AML-193 (cell line): ENCODE measurements at places on chromosomes 12 and 14.
A peak's percentile ranks its signal among the peaks of the same experiment; 100 is the strongest.

DNA sequence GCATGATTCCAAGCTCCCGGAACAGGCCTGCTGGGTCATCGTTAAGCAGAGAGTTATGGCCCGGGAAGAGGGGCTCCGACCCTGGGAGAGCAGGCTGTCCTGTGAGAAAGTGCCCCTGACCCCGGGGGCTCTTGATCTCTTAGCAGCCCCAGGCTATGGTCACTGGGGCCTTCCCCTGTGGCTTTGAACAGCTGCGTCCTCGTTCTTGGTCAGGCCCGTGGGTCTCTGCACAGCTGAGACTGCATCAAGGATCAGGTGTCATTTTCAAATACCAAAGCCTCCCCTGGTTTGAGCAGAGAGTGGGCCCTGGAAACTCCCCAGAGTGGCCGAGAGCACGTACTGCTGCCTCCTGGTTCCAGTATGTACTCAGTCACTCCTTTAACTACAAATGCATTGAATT lies 114.8 kb downstream of the ESRRB start:
- DNase-seq: no peak

- DNase-seq: no peak
These were observed 30.8 kb upstream of the AKAP5 start for GRCh38 chr14:64434528-64434927.

DNA sequence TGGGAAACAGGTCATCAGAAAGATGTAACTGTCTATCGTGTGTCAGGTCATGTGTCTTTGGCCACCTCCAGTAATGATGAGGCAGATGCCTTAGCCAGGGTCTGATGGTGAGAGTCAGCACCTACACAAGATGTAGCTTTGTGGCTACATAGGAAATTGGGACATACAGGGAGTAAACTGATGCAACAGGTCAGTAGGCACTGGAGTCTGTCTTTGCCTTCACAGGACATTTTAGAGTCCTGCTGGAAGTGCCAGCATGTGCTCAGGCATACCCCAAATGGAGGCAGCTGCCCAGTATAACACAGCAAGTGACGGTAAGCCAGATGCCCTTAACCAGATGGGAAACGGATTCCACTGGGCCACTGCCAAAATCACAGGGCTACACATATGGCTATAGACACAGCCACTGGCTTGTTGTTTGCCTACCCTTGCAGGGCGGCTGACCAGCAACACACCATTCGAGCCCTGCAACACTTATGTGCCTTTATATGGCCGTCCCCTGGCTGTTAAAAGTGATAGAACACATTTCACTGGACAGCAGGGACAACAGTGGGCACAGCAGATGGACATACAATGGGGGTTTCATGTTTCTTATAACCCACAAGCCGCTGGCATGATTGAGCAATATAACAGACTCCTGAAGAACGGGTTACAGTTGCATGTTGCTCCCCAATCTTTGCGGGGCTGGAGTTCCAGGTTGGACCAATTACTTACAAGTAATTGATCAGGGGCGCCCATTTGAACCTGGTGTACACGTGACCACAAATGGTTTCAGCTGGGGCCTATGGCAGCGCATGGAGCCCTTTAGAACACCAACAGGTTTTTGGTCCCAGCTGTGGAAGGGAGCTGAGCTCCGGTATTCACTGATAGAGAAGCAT lies 12.9 kb upstream of the RNASE12 start:
- no peak for DNase-seq

DNA sequence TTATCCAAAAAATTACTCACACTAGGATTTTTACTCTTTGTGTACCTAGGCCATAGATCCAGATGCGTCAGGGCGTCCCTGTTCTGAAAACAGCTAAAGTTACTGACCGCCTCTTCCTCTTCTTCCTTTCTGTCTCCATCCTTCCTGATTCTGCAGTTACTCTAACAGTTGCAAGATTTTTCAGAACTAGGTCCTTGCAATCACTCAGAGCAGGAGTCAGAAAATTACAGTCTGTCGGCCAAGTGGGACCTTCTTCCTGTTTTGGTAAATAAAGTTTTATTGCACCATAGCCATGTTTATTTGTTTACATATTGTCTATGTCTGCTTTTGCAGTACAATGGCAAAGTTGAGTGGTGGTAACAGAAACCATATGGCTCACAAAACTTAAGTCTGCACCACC lies 25.6 kb upstream of the FGF6 start:
- DNase-seq: no peak

DNA sequence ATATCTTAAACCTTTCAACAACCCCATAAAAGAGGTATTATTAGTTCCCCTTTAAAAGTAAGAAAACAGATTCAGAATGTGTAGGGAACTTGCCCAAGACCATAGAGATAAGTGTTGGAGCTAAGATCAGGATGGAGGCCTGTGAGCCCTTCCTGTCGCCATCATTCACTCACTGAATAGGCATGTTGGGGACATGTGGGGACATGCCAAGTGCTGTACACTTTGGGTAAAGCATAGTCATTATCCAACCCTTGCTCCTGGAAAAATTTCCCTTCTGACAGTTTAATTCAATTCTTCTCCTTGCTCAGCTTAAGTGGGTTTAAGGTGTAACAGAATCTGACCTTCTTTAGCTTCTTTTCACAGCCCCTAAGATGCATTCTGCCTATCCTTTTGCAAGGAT lies 28.0 kb upstream of the C12orf42 start:
- no peak for DNase-seq

DNA sequence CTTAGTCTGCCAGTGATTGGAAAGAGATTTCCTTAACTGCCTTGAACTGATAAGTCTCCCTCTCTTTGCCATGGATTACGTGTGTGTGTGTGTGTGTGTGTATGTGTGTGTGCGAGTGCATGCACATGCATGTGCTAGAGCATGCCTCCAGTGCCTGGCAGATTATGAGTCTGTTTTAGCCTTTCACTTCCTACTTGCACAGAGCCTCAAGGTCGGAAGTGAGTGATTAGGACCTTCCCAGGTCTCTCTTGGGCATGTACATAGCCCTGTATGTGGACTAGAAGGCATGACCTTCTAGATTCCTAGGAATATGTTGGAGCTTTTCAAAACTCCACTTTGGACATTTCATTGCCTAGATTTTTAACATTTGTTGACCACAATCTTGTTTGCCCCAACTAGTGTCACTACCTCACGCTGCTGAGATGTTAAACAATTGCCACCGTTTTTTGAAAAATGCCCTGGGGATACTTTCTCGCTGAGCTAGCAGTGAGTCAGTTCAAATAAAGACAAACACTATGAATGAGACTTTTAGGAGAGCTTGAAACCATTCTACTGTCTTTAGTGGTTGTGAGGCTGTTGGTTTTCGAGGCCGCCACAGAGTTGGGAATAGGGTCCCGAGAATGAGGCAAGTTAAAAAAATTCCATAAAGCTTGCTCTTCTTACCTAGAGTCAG lies 28.2 kb downstream of the KIAA0586 start:
- no peak for DNase-seq

GRCh38 chr12:87096082-87096585 lies 839.9 kb upstream of the MGAT4C start:
- no peak for DNase-seq

- no peak for DNase-seq
These were observed 216.0 kb upstream of the PELI2 start for GRCh38 chr14:55902241-55902640.

- DNase-seq: no peak
These were observed 75.0 kb downstream of the BICD1 start for GRCh38 chr12:32181498-32182175.

DNA sequence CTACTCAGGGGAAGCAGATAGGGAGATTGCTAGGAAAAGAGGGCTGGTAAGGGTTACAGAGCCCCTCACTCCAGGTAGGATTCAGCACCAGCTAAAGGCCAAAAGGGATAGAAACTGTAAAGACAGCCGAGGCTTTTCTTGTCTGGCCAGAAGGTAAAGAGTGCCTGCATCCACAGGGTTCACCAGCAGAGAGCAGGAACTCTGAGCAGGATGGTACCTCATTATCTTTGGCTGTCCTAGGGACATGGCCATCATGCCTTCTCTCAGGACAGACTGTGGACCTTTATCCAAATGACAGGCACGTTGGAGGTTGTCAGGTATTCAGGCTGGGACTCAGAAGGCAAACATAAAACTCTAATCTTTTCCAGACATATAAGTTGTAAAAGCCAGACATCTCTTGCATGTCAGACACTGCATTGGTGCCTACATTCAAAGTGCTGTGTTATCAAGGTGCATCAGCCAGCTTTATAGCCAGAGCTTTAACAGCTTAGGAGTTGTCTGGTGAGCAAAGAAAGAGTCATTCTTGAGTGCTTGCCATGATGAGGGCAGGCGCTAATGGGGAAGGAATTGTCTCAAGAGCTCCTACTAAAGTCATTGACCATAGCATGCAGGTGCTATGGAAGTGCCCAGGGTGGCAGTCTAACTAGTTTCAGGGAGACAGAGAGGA lies 89.5 kb downstream of the PELI2 start:
- no peak for DNase-seq

DNA sequence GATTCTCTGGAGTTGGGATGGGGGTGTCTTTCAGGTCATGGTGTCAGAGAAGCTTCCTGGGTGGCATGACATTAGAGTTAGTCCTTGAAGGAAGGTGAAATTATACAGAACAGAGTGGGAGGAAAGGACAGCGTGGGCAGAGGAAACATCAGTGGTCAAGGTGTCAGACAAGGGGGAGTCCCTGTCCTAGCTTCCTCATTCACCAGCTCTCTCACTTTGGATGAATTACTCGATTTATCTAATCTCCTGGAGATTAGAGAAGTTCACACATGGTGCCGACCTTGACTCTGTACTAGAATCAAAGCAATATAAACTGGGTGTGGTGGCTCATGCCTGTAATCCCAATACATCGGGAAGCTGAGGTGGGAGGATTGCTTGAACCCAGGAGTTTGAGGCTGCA lies 492.9 kb downstream of the VRK1 start:
- DNase-seq: no peak

- no peak for DNase-seq
These were observed 318.8 kb downstream of the NRXN3 start for GRCh38 chr14:78488938-78489337.

GRCh38 chr14:104586832-104587620 lies 7.5 kb downstream of the C14orf180 start:
- no peak for DNase-seq

GRCh38 chr12:32661706-32662105 lies 17.4 kb upstream of the DNM1L start:
- no peak for DNase-seq

DNA sequence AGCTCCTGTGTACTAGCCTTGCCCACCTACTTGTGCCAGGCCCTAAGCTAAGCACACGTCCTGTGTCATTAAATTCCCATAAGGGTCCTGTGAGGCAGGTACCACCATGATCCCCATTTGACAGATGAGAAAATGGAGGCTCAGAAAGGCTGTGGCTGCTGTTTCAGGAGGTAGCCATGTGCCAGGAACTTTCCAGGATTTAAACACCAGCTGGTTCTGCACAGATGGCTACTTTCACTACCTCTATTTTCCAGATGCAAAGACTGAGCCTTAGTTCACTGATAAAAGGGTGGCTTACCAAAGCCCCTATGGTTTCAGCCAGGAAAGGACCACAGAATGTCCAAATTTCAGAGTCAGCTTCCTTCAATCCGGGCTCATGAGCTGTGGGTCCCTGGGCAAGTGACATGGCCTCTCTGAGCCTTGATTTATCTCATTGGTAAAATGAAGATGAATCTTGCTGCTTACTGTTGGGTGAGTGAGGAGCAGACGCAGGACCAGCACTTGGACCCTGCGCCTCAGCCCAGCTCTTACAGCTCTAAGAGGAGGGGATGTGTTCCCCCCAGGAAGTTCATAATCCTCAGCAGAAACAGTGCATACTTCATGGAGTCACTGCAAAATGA lies 23.5 kb downstream of the CMKLR1 start:
- DNase-seq: no peak

- DNase-seq: peak; percentile 5
These were observed 8.1 kb downstream of the KRT18 start for GRCh38 chr12:52956987-52957386.

- DNase-seq: peak; percentile 39
These were observed 456.7 kb upstream of the SEL1L start for GRCh38 chr14:81990312-81990761.

GRCh38 chr14:23660290-23661226 lies 24.4 kb downstream of the DHRS2 start:
- DNase-seq: no peak
